ENCODE measurements at places on chromosomes 13 and 19. TPM values are rescaled to one million over a fixed set of nuclear protein-coding genes. Genes with fewer than 3 reads are reported as not detected.
A peak's percentile ranks its signal among the peaks of the same experiment; 100 is the strongest.

DNA sequence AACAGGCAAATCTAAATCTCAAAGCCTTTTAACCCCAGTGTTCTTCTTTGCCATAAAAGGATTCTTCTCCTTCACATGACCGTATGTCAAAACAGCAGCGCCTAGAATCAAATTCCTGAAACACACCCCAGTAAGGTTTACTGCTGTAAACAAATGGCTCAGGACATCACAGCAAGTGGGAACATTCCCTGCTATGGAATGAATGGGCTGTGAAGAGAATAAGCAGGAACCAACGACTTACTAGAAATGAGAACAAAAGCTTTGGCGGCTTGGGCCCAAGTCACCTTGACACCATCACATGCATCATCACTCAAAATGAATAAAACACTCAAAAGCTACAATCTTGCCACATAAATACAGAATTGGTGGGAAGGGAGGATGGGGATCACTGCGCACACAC is 80.4 kb upstream of the SPATA13 start:
- DNase-seq: no peak

GRCh38 chr13:106527826-106528225 is 7.6 kb downstream of the EFNB2 start:
- no peak for DNase-seq

- no peak for DNase-seq
These were observed 4.8 kb downstream of the ZNF790 start for GRCh38 chr19:36833430-36833829.

GRCh38 chr13:82803341-82803740 is 1078.9 kb downstream of the SLITRK1 start:
- DNase-seq: no peak

DNA sequence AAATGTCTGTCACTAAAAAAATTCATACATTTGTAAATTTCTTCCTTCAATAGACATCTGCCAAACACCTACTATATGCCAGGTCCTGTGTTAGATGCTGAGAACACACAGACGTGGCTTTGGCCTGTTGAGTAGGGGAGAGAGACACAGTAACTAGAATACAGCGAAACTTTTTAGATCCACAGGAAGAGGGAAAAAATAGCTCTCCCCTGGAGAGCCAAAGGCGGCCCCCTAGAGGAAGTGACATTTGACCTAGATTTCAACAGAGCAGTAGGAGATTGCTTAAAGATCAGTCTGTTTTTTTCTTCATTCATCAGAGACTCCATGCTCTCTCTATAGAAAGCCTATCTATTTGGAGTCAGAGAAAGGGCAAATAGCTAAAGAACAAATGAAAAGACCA is 11.3 kb downstream of the LCP1 start:
- no peak for DNase-seq

The ZNF20 gene
- total RNA-seq: 4.1 TPM

DNA sequence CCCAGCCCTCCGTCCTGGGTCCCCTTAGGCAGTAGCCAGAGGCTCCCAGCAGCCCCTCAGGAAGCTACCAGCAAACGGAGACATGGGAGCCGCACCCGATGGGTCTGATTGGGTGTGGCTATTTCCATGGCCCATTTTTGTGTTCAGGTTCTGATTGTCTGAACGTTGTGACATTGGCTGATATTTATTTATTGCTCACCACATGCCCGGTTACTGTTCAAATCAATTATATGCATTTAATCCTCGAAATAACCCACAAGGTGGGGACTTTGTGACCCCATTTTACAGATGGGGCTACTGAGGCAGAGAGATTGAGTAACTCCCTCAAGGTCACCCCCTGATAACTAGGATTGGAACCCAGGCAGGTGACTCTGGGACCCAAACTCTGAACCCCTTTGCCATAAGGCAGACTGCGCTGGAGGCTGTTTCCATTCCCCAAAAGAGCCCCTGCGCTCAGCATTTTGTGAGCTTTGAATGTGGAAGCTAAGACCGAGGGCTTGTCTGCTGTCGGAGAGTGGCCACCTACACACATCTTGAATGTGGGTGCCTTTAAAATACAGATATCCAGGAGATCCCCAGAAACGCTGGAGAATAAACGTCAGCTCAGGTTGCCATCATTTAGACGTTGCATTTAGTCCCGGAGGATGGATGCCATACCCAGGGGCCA is 13.6 kb upstream of the MCF2L start:
- DNase-seq: no peak

GRCh38 chr13:24668511-24668910 is 11.7 kb upstream of the ATP12A start:
- no peak for DNase-seq

GRCh38 chr19:7917267-7918061 is 2.7 kb upstream of the SNAPC2 start:
- DNase-seq: peak; percentile 45

The EXOC3L2 gene
- not detected for total RNA-seq

- DNase-seq: no peak
These were observed 45.7 kb downstream of the NFIC start for GRCh38 chr19:3412066-3412465.

- no peak for DNase-seq
These were observed 96.2 kb upstream of the RFC3 start for GRCh38 chr13:33721724-33722123.

GRCh38 chr19:2922987-2923386 is 21.8 kb downstream of the ZNF77 start:
- DNase-seq: no peak

The GRK1 gene
- total RNA-seq: 0.11 TPM

GRCh38 chr13:110353339-110353977 is 46.4 kb downstream of the COL4A2 start:
- DNase-seq: no peak

DNA sequence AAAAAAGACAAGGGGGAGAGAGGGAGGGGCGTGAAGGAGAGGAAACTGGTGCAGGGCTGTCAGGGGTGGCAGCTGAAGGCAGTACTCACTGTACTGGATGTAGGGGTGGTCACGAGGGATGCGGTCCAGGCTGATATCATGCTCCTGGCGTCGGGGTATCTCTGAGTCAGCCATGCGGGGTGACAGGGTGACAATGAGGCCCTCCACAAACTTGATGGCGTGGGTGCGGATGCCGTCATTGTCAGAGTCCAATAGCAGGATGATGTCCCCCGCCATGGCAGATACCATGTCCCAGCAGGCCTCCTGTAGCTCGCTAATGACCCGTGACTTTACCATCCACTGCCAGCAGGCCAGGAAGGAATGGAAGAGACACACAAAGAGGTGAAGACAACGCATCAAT is 15.3 kb downstream of the SYMPK start:
- DNase-seq: no peak

DNA sequence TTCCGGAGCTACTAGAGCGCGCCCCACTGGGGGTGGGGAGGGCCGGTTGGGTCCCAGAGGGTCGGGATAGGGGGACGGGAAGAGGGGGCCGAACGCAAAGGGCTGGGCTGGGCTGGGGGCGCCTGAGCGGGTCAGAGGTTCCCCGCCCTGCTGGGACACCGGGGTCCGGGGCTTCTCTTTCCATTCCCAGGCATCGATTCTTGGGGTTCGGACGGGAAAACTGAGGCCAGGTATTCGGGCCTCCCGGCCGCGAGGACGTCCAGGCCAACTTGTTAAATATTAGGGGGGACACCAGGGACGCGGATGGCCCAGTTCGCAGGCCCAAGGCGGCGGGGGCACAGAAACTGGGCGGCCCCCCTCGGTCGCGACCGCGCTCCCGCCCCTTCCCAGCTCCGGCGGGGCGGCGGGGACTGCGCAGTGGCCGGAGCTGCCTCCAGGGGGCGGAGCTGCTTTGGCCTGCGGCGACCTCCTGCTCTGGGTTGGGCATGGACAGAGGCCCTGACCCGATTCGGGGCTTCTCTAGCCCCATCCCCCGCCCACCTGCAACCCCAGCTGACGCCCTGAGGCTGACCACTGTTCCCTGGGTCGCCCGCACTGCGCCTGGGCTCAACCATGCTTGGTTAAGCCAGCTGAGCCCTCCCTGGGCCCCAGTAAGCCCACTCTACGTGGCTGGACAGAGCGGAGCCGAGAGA is 1.2 kb upstream of the KLF16 start:
- peak; percentile 54 for DNase-seq

The ZNF835 gene
- total RNA-seq: 0.09 TPM

DNA sequence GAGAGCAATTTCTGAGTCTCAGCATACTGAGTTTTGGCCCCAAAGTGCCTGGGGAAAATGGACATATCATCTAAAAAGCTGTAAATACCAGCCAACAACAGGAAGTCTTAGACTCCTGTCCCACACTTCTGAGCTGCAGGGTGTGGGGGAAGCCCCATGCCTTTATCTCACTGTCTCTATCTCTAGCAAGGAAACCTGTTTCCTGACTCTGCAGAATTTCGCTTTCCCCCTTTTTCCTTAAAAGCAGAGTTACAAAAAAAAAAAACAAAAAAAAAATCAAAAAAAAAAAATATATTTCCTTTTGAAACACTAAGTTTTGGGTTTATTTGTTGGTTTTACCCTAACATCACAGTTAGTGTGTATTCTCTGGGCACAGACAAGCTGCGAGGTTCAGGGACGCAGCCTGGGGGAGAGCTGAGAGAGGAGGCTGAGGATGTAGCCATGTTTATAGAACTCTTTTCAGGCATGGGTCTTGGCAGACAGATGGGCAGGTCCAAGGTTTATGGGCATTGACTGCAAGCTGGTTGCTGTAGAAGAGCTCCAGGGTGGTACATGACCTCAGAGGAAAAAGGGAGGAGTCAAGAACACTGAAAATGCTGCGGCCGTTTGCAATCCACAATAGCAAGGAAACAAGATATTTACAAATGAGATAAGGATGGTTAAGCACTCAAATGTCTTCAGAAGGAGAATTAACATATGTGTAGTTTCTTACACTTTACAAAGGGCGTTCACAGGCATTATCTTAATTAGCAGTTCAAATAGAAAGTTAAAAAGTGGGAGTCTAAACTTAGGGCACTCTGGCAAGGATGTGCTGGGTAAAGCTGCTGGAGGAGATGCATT is 4.9 kb downstream of the MBNL2 start:
- peak; percentile 40 for DNase-seq

The GJA3 gene
- 0.05 TPM for total RNA-seq

DNA sequence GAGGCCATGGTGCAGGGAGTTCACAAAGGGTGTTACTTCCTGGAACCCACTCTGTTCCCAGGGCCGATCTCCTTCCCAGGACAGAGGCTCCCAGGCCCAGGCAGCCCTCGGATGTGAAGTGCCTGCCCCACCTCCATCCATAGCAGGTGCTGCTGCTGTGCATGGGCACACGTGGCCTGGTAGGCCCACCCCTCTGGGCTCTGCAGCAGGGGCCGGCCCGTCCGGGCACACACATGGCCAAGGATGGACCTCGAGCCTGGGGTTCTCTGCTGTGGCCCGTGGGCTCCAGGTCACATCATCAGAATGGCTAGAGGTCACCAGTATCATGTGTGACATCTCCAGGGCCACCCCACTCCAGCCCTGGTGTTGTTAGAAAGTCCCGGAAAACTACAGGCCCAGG is 71.8 kb downstream of the GADD45B start:
- DNase-seq: no peak

- DNase-seq: no peak
These were observed 109.8 kb downstream of the KDM4B start for GRCh38 chr19:5078666-5079065.

DNA sequence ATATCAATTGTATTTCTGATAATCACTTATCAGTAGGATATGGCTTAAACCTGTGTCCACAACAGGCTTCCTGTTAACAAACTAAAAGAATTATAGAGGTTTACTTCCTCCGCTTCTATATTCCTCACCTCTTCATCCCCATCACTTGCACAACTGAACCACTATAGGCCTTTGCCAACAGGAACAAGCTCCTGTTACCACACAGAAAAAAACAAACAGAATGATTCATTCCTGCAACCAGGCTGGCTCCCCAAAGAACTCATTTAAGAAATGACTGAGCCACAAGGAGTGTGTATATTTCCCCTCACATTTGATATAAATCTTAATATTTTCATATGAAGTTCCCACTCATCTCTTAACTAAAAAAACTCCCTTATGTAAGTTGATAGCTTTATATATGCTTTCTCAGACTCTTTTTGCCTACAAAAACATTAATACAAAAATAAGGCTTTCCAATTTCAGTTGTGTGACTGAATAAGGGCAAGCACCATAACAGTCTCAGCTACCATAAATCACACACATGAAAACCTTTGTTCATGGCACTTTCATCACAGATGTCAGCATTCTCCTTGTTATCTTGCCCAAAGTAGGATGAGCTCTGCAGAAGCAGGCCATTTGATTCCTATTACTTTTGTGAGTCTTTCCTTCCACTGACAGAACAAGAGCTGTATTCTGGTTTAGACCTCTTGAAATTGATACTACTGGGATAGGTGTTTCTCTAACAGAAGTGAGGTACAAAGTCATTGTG is 366.8 kb downstream of the SLITRK1 start:
- DNase-seq: no peak

- no peak for DNase-seq
These were observed 84.2 kb upstream of the RNF113B start for GRCh38 chr13:98261165-98261702.

The NLRP9 gene
- not detected for total RNA-seq

- DNase-seq: peak; percentile 60
These were observed 55.1 kb upstream of the C1QTNF9 start for GRCh38 chr13:24254146-24254841.

DNA sequence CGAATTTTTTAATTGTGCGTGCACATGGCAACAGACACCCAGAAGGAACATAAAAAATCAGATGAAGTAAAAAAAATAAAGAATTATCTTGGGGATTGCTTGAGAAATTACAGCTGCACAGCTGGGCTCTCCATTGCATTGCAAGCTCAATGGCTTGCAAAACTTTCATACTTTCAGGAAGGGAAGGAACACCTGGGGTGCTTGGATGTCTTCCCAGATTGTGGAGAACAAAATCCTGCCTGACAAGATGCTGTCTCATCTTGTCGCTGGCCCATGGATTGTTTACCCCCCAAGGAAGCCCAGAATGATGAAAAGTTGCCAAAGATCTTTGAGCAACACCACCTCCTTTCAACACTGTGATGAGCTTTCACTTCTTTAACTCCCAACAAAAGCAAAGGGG is 11.0 kb upstream of the CASP14 start:
- DNase-seq: no peak

DNA sequence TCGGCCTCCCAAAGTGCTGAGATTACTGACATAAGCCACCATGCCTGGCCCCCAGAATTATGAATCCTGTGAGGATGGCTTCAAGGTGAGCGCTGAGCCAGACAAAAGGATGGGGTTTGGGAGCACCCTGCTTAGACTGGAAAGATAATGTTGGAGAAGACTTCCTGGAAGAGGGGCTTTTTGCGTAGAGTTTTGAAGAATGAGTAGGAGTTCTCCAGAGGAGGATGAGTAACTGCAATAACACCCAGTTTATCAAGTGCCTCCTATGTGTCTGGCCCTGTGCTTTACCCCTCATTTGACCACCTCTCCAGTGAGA is 641 bp upstream of the GDF15 start:
- no peak for DNase-seq

The SLC1A6 gene
- not detected for total RNA-seq

- DNase-seq: no peak
These were observed 10.6 kb downstream of the FPR2 start for GRCh38 chr19:51771376-51772130.

GRCh38 chr19:50790922-50791467 is 780 bp downstream of the ACP4 start:
- DNase-seq: no peak

GRCh38 chr19:40235238-40236025 is 8.9 kb upstream of the CCNP start:
- DNase-seq: no peak

GRCh38 chr13:35714121-35714520 is 237.6 kb upstream of the MAB21L1 start:
- DNase-seq: no peak

- DNase-seq: peak; percentile 55
These were observed 6.0 kb upstream of the TEX30 start for GRCh38 chr13:102779436-102780159.

GRCh38 chr13:72261732-72262131 is 394.7 kb upstream of the DACH1 start:
- no peak for DNase-seq

- no peak for DNase-seq
These were observed 320.8 kb downstream of the SHISA2 start for GRCh38 chr13:25731037-25731436.

The ZIC2 gene
- total RNA-seq: not detected
